ENCODE measurements at places on chromosomes 6 and 20.
A peak's percentile ranks its signal among the peaks of the same experiment; 100 is the strongest.

GRCh38 chr20:47757145-47758035, 27.9 kb downstream of the SULF2 start:
- DNase-seq = no peak

DNA sequence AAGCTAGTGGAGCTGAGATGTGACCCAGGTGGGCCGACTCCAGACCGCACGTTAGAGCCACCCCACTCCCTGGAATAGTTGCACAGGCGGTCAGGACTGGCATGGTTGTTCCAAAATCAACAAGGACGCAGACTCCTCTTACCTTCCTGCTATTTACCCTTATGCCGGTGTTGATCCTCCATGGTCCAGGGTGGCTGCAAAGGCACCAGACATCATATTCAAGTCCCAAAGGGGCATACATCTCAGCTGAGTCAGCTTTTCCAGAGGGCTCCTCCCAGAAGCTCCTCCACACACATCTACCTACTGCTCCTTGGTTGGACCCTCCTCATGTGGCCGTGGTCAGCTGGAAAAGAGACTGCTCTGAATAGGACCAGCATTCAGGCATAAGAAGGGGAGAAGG, 112.2 kb downstream of the SYCP2 start:
- no peak for DNase-seq

GRCh38 chr20:57559289-57559634, 1.6 kb upstream of the PCK1 start:
- DNase-seq = no peak

DNA sequence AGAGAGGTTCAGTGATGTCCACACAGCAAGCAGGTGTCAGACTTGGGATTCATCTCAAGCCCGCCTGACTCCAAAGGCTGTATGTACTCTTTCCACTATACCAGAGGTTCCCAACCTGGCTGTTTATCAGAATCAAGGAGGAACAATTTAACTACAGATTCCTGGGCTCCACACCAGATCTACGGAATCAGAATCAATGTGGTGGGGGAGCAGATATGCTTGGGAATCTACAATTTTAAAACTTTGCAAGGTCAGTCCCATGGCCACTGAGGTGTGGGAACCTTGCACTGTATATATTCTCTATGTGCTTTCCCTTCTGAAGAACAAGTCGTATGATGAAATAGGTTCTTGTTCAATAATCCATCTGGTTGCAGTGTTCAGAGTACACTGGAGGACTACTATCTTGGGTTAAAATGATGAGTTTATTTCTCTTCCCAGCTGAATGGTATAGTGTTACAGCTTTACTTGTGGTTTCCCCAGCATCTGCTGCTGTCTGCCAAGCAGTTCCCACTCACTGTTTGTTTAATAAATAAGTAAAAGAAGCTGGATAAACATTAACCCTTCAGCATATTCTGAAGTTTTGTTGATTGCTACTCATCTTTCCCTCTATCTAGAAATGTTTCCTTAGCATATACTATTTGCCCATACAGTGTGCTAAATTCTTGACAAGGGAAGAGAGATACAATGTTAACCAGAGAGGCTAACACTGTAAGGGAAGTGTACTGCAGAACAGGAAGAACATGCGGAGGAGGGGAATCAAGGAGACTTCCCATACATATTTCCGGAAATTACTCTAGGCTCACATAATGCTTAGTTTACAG, 9.9 kb downstream of the TTI1 start:
- peak; percentile 31 for DNase-seq

GRCh38 chr6:90078513-90079289, 184.4 kb downstream of the GJA10 start:
- DNase-seq = no peak

GRCh38 chr6:3825331-3825831, 23.8 kb upstream of the FAM50B start:
- DNase-seq = peak; percentile 58

DNA sequence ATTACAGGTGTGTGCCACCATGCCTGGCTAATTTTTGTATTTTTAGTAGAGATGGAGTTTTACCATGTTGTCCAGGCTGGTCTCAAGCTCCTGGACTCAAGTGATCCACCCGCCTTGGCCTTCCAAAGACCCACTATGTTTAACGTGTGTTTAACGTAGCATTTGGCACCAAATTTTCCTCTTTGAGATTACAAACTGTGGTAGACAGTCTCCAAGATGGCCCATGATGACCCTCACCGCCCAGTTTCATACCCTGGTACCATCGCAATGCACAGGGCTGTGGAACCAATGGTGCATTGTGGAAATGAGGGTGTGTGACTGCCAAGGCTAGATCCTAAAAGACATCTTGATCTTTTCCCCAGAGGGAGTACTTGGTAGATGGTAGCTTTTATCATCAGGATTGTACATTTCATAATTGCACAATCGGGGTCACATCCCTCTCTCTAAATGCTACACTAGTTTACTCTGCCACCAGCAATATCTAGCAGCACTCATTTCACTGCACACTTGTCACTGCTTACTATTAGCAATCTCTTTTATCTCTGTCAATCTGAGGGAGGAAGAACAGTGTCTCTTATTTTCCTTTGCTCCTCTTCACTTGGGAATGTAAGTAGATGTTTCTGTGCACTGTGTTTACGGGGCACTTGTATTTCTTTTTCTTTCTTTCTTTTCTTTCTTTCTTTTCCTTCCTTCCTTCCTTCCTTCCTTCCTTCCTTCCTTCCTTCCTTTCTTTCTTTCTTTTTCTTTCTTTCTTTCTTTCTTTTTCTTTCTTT, 96.9 kb downstream of the NOL4L start:
- DNase-seq = no peak

DNA sequence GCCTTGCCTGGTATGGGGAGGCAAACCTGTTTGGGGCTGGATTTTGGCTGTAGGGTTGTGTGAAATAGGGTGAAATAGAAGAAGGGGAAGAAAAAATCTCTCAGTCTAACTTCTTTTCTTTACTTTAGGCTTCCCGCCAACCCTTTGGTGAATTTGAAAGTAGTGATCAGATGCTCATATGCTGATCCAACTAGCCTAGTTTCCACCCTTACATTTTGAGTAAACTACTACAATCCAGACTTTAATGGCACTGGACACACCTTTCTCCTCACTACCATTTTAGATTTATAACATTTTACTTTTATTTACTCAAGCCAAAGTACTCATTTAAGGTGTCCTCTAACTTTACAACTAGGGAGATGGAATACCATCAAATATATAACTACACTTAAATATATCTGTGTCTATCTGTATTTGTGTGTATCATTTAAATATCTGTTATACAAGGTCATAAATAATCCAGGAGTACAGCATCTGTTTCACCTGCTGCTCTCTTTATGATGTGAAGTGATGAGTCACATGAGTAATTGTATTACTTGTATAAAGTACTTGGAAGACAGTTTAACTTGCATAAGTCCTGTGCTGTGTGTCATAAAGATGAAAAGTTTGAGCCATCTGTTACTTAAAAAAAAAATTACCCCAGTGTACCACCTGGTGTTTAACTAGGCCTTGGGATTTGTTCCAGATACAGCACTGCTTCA, 172.1 kb downstream of the CDKAL1 start:
- DNase-seq = peak; percentile 35

GRCh38 chr6:109008537-109009235, 86.0 kb downstream of the SESN1 start:
- DNase-seq = peak; percentile 63
